ENCODE measurements at places on chromosomes 16 and 17. TPM values are rescaled to one million over a fixed set of nuclear protein-coding genes. Genes with fewer than 3 reads are reported as not detected.
A peak's percentile ranks its signal among the peaks of the same experiment; 100 is the strongest.

GRCh38 chr17:27956601-27957445, 63.7 kb upstream of the LYRM9 start:
- H3K4me1 ChIP-seq, result no peaks in the 10 kb centered on the region
- no peaks in the 10 kb centered on the region for H3K27me3 ChIP-seq
- DNase-seq, result no peak
- no peak overlapping the region for H3K4me3 ChIP-seq
- H3K27ac ChIP-seq, result no peak overlapping the region

- no peak for DNase-seq
- no peaks in the 10 kb centered on the region for H3K27me3 ChIP-seq
- peak within 1 kb of the TSS; percentile 83 for H3K4me3 ChIP-seq
Observed at GRCh38 chr17:74872313-74873036, at the start of gene FDXR. TSS of gene FDXR (minus strand) at chr17:74872994. CDS start at chr17:74872944, 50 bp downstream.

The LMF1 gene
- total RNA-seq, result 34.4 TPM

The SHCBP1 gene
- total RNA-seq, result 8.5 TPM

All from esophagus squamous epithelium (tissue), 5 donors.